Stimulated activated CD4-positive, alpha-beta T cell treated with anti-CD3 and anti-CD28 coated beads, TNF-alpha, amount 100 ng/mL, for 24 hours (primary cell): ENCODE measurements at places on chromosomes 6 and 20.

- DNase-seq, result peak; percentile 11
Observed at GRCh38 chr20:50635676-50636600, 55.4 kb downstream of the RIPOR3 start.

DNA sequence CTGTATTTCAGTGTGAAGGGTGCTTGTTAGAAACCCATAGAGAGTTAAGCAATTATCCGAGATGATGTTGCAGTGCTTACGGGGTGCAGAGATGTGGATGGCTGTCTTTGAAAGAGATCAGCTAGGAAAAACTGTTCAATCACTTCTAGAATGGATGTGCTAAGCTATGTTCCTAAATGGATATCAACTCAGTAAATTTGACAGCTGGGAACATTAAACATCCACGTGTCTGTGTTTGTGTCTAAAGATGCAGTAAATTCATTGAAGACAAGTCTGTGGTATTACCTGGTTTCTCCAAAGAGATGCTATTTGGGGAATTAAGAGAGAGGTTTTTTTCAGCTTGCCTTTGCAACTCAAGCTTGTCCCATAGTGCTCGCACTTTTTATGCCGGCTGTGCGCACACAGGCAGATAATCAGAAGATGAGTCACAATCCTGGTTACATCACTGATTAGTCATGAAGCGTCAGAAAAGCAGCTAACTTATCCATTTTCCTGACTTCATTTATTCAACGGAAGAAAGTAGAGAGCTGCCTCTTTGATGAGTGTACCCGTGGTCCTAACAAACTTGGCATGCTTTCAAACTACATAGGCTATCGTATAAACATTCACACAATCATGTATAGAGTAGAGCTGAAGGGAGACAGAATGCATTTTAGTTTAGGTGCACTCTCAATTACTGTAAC lies 691.7 kb upstream of the SLC35B3 start:
- no peak for DNase-seq

- no peak for DNase-seq
Observed at GRCh38 chr20:18138639-18139583, 1.2 kb downstream of the KAT14 start.

DNA sequence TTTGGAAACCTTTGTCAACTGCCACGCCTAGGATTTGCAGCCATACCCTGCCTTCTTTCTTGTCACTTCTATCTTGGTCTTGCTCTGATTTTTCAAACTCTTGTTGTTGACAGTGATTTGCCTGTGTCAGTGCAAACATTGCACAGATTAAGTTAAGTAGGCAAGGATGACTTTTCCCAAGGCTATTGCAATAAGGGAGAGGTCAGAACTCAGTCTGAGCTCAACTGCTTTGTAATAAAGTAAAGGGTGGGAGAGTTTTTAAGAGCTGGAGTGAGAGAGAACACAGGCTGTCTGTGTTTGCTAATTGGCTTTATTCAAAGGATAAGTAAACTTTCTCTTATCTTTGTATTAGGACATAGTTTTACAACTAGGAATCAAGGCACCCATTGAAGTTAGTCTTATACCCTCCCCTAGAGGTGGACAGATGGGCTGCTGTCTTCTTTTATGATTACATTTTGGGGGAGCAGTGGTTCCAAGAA lies 448.6 kb downstream of the PHF3 start:
- no peak for DNase-seq

DNA sequence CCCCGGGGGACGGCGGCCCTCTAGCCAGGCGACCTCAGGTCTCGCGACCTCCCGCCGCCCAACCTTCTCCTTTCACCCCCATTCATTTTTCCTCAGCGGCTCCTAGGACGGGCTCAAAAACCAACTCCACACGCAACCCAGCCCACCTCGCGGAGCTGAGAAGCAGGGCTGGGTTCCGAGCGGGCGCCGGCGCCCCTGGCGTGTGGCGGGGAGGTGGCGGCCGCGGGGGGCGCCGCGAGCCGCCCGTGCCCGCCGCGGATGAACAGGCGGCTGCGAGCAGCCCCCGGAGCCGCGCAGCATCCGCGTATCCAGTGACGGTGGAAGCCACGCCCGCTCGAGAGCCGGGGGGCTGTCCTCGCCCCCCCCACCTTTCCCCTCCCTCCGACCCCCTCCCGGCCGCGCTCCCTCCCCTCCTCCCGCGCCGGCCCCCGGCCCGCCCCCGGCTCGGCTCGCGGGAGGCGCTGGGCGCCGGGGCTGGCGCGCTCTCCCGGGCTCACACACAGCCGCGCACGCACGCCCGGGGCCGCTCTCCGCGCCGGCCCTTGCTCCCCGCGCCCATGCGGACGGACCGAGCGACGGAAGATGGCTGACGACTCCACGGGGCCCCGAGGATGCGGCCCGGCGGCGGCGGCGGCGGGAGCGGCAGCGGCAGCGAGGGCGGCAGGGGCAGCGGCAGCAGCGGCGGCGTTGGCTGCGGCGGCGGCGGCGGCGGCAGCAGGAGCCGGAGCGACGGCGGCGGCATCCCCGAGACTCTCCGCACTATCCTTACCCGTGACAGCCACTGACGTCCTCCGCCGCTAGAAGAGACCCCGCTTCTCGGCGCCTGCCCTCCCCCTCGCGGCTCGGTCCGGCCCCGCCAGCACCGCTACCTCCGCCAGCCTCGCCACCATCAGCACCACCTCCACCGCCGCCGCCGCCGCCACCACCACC lies at the start of gene SOBP:
TSS of gene SOBP (plus strand) at position 482 of the 930 bp plus-strand sequence. CDS start 500 bp downstream, outside the sequence.
- DNase-seq, result no peak

- no peak for DNase-seq
Observed at GRCh38 chr6:27553123-27553904, 80.4 kb upstream of the ZNF184 start.

- DNase-seq, result no peak
Observed at GRCh38 chr6:37922563-37922962, 103.0 kb downstream of the ZFAND3 start.

GRCh38 chr6:139161169-139161568 lies 26.3 kb downstream of the HECA start:
- DNase-seq, result no peak

DNA sequence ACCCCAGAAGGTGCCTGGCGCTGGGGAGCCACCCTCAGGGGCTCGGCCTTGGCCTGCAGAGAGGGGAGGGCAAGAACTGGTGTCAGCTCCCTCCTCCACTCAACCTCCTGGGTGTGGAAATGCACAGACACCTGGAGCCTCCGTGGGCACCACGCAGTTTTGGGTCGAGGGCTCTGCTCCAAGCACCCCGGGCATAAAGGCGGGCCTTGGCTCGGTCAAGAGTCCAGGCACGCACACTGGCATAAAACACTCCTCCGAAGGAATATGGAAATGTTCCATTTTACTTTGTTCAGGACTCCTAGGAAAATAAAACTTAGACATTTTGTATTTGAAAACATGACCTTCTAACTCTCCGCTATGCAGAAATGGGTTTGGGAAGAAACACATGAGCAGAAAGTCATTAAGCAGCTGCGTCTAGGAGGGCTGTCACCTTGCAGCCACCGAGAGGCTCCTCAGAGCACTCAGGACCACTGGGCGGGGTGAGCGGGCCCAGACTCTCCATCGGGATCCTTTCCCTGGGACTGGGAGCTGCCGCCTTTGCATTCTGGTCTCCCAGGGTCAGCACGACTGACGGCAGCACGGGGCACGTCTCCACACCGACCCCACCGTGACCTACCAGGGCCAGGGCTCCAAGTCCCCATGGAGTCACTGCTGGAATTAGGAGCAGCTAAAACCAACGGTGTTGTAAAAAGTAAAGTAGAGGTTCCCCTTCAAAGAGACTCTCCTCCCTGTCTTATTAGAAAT lies 46.0 kb upstream of the DACT2 start:
- no peak for DNase-seq

GRCh38 chr6:12656906-12657305 lies 59.7 kb upstream of the PHACTR1 start:
- no peak for DNase-seq

- no peak for DNase-seq
Observed at GRCh38 chr6:95790787-95791186, 213.5 kb downstream of the MANEA start.

GRCh38 chr20:49104365-49104648 lies 58.2 kb downstream of the CSE1L start:
- no peak for DNase-seq

DNA sequence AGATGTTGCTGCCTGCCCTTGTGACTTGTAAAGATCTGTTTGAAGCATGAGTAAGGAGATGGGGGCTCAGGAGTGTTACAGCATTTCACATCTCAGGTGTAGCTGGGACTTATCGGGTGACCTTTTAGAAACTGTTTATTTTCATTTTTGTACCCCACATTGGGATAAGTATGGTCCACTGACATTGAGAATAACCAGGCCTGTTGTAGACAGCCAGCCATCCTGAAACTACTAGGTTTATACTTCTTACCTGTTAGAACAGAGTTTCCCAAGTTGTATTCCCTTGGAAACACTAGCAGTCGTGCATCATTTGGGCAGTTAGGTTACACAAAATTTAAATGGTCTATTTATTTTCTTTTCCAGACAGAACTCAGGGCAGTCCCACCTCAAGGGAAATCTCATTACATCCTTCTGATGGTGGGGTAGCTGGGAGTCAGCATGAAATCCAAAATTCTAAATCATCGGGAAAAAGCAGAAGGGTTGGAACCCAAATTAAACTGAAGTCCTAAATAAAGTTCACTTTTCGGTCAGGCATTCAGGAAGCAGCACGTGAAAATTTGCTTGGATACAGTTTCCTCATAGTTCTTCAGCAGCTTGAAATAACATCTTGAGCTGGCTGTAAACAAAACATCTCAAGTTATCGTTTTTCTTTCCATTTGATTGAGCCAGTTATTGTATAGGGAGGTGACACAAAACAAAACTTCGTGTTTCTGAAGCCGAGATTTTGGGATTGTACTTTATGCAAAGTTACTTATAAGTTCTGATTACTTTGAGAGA lies 30.5 kb downstream of the FOXO3 start:
- DNase-seq, result no peak

- no peak for DNase-seq
Observed at GRCh38 chr6:52694404-52694803, 23.5 kb downstream of the TMEM14A start.

GRCh38 chr6:49744259-49744658 lies at the start of gene CRISP3:
Gene CRISP3 (minus strand): TSS chr6:49744388. CDS start chr6:49744367, 21 bp downstream.
- DNase-seq, result no peak

GRCh38 chr20:57683287-57683686 lies 26.5 kb downstream of the PMEPA1 start:
- DNase-seq, result no peak

DNA sequence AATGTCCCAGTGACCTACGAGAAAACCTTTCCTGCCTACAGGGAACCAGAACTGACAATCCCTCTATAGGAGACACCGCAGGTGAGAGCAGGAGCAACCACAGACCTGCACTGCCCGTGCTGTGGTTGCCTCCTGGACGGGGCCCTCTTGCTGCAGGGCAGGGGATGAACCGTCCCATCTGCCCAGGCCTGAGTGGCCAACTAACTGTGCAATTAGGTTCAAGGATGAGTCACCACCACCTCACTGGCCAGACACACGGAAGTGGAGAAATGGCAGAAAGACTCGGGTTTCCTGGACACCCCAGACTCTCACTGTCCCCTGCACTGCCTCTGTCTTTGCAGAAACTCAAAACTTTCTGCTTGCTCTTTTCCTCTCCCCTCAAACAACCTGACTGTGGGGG lies 13.8 kb upstream of the HLA-G start:
- DNase-seq, result no peak

DNA sequence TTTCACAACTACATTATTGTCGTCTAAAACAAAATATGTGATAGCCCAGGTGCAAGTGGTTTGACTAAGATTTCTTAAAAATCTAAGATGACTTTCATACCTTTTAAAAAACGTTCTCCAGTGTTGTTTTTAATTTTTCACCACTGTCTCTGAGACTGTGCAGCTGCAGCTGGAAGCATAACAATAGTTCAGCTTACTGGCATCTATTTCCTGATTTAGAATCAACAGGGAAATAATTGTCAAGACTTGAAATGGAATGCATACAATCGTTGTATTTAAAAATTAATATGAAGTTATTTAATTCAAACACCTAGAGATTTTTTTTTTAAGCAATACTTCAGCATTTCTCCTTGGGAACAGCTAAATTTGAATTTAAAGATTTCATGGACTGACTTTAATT lies 982.0 kb upstream of the EPHA7 start:
- DNase-seq, result no peak

- no peak for DNase-seq
Observed at GRCh38 chr6:38179794-38180430, 360.4 kb downstream of the ZFAND3 start.

DNA sequence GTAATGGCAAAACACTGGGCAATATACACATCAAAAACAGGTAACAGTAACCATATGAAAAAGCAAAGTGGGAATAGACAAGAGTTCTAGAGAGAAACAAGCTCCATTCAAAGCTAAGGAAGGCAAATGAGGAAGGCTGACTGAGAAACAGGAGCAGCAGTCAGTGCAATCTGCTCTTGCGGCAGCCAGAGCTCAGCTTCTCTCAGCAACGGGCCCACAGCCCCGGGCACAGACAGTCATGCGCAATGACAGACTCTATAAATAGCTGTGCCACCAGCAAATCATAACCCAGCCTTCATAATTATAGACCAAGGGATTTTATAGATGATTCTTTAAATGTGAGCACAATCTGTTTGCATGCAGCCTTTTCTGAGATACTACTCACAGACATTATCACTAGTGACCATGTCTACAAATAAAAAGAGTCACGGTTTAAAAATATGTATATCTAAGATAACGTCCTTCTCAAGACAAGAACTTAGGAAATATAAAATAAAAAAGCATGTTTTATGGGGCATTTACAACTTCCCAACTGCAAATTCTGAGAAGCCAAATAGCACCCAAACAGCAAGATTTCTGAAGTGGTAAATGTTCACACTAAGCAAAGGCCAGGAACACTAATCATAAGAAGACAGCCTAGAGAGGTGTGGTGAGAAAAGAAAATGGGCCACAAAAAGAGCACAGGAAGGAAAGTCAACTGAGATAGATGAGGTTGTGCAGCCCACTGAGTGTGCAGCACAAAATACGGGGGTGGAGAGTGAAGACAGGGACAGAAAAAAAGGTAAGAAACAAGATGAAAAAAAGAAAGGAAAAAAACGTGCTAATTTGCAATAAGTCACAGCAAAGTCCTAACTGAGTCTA lies 39.9 kb upstream of the BEND6 start:
- no peak for DNase-seq
